ENCODE measurements at places on chromosomes 16 and 17.

- no peak for DNase-seq
These were observed 1.3 kb upstream of the NLGN2 start for GRCh38 chr17:7406235-7406825.

- no peak for DNase-seq
These were observed 28.6 kb downstream of the NPTX1 start for GRCh38 chr17:80447790-80448189.

GRCh38 chr17:68613739-68614298 lies 12.7 kb upstream of the FAM20A start:
- DNase-seq: peak; percentile 63

- DNase-seq: no peak
These were observed 579.2 kb upstream of the PSMD7 start for GRCh38 chr16:73717266-73717974.

- no peak for DNase-seq
These were observed 16.0 kb upstream of the RAI1 start for GRCh38 chr17:17665255-17665654.

DNA sequence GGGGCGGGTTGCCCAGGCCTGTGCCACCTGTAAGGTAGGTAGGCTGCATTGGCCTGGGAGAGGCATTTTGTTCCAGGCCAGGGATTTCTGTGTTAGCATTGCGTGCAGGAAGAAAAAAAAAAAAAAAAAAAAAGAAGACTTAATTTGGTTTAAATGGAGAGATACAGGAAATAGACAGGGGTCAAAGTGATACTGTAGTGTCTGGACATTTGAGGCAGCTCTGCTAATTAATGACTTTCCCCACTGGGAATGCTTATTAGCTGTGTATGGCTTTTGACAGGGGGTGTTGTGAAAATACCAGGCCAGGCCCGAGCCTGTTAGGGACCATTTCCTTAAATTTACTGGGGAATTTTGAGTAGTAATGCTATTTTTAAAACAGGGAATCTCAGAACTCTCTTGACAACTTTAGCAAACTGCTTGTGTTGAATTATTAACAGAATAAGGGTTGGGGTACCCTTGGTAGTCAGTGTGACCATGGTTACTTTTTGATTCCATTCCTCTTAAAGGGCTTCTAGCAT lies 1.0 kb downstream of the MAP2K4 start:
- DNase-seq: no peak

DNA sequence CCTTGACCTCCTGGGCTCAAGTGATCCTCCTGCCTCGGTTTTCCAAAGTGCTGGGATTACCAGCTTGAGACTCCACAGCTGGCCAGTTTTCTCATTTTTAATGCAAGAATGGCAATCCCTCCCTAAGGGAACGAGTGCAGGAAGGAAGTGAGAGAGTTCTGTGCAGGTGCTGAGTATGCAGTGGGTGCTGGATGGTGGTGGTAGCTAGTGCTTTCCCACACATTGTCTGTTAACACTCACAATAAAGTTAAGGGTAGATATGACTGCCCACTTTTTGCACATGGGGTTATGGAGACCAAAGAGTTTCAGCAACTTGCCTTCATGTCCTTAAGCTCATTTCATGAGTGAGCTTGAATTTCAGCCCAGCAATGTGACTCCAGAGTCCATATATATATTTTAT lies 18.5 kb downstream of the RGS9 start:
- no peak for DNase-seq

DNA sequence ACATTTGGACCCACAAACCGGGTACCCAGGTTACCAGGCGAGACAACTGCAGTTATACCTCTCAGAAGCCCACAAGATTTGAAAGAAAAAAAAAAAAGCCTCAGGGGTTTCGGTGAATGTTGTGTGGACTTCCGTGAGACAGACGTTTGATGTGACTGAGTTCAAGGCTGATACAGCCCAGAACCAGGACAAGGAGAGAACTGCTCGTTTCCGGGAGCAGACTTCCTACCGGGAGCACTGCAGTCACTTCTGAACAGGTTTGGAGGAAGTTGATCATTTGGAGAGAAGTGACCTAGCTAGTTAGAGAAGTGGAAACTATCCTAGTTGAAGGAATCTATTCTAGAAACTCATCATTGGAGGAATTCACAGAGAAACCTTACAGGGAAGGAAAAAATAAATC lies 847 bp downstream of the CKLF start:
- DNase-seq: peak; percentile 19

GRCh38 chr16:29011112-29011511 lies 26.3 kb downstream of the LAT start:
- DNase-seq: no peak

- no peak for DNase-seq
These were observed 2.0 kb upstream of the PSMB3 start for GRCh38 chr17:38750312-38751121.

GRCh38 chr17:29949696-29950095 lies 8.3 kb downstream of the EFCAB5 start:
- DNase-seq: no peak

DNA sequence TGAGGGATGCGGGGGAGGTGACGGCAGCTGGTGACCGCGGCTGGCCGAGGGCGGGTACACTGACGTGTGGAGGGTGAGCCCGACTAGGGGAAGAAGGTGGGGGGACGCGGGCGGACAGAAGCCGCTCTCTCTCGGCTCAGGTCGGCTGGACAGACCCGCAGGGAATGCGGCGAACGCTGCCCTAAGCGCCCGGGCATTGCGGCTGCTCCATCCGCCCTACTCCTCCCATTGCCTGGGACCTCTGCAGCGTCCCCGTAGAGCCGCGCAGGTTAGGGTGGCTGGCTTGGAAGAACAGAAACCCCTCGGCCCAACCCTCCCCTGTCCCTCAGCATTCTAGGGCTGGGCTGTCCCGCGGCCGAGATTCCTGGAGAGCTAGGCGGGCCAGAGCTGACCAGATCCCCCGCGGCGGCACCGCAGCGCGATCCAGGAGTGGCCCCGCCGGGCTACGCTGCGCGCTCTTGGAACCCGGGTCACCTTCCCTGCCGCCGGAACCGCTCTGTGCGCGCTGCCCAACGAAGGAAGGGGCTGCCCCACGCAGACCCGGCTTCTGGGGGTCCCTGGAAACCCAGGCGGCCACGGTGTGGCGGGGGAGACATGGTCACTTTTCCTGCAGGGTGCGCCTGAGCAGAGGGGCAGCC lies 3.0 kb downstream of the DLX4 start:
- DNase-seq: no peak

- DNase-seq: no peak
These were observed 7.5 kb upstream of the ALKBH5 start for GRCh38 chr17:18176176-18176575.

DNA sequence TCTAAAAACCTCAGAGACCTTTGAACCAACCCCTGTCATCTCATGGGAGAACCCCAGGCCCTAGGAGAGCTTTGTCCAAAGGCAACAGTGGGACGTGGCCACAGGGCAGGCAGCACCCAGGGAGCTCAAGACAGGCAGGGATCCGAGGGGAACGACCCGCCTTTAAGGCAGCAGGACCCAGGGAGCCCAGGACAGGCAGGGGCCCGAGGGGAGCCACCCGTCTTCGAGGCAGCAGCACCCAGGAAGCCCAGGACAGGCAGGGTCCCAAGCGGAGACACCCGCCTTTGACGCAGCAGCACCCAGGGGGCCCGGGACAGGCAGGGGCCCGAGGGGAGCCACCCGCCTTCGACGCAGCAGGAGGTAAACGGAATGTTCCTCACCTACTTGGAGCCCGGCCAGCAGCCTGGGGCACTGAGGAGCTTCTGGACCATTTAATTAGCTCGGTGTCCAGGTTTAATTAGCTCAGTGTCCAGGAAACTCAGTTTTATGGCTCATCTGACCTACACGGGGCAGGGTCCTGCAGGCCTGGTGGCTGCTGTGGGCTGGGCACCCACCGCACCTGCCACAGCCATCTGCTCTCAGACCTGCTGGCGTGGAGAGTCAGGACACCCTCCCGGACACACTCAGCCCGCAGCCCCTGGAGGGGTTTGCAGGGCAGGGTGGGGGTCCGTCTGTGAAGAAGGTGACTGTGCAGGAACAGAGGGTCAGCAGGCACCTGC lies 24.4 kb downstream of the PIEZO1 start:
- no peak for DNase-seq

GRCh38 chr16:67931712-67932461 lies at the start of gene CTRL:
Gene CTRL, minus strand, starts transcription at chr16:67931862. Its CDS starts 10 bp downstream, at chr16:67931852.
- no peak for DNase-seq

All from EL (cell line).